Pulmonary artery endothelial cell (primary cell): ENCODE measurements at places on chromosomes 5 and 9. TPM values are rescaled to one million over a fixed set of nuclear protein-coding genes. Genes with fewer than 3 reads are reported as not detected.

Gene TCERG1
- total RNA-seq, result 30.6 and 42.5 TPM in 2 replicates

Gene DIPK1B
- 152 and 177 TPM in 2 replicates for total RNA-seq

Gene SPATA31A3
- not detected in 2 replicates for total RNA-seq

Gene DAPK1
- 43.2 and 66.5 TPM in 2 replicates for total RNA-seq

GRCh38 chr9:111762556-111762955 lies 32.2 kb downstream of the SHOC1 start:
- no peak for DNase-seq

DNA sequence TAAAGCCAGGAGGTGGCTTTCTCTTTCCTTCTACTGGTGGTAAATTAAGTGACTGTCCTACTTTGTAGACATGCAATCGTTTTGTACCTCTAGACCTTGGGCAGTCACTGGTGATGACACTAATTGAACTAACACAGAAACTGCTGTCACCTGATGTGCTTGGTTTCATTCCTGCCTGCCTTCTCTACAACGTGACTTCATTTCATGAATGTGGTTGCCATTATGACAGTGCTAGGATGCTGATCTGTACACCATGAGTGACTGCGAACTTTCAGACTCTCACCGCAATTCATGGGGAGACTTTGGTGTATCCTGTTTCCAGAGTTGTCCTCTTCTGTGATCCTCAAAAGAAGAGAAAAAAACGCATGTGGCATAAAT lies 47.5 kb downstream of the UBE2QL1 start:
- no peak for DNase-seq

GRCh38 chr9:70613024-70613768 lies 198.7 kb upstream of the KLF9 start:
- DNase-seq, result no peak

DNA sequence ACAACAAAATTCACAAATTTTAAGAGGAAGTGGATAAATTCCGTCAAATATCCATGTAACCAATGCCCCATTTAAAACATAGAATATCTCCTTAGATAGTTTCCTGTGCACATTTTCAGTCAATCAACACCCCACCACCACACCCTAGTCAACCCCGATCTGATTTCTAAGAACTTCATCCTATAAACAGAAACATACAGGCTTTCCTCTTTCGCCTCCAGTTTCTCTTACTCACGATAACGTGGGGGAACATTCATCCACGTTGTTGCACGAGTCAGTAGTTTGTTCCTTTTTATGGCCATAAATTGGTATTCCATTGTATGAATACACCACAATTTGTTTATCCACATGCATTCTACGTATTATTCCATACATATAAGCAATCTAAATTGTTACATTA lies 35.6 kb upstream of the TRIO start:
- no peak for DNase-seq

DNA sequence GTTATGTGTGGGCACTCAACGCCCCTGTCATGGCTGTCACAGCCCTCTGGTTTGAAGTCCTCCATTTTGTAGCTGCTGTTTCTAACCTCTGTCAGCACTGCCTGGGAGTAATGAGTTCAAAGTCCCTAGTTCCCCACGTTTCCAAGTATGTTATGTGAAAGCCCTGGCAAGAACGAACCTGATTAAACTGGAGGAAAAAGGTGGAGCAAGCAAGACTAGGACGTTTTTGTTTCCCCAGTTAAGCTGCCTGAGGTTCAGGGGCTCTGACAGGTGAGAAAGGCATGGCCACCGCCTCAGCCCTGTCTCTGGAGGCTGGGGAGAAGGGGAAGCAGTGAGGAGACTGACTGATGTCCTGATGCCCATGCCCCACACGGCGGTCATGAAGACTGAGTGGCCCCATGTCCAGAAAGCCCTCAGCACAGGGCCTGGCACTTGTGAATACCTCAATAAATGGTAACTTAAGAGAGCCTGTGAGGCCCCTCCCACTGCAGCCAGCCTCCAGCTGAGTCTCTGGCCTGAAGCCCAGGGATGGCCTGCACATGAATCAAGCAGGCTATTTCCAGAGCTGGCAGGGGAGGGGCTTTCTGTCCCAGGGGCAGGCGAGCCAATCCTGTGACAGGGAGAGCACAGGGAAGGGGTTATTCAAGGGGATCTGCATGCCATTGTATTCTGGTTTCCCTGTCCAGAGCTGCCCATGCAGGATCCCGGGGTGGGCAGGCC lies 61.8 kb downstream of the PFDN1 start:
- peak; percentile 74 for DNase-seq

DNA sequence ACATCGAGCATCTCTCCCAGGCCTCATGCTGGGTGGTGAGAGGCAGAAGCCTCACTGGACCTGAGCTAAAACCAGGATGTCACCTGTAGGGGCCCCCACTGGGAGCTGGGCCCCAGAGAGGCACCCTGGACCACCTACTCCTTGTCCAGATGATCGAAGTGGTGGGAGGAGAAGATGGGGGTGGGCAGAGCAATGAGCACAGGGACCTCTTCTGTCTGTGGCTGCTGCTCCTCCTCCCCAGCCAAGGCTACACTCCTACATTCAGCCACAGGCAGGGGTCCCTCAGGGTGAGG lies 227.5 kb downstream of the CACNA1B start:
- no peak for DNase-seq

GRCh38 chr5:103511554-103511885 lies 51.1 kb downstream of the NUDT12 start:
- no peak for DNase-seq

GRCh38 chr5:83531661-83532060 lies 60.1 kb downstream of the VCAN start:
- DNase-seq, result no peak

DNA sequence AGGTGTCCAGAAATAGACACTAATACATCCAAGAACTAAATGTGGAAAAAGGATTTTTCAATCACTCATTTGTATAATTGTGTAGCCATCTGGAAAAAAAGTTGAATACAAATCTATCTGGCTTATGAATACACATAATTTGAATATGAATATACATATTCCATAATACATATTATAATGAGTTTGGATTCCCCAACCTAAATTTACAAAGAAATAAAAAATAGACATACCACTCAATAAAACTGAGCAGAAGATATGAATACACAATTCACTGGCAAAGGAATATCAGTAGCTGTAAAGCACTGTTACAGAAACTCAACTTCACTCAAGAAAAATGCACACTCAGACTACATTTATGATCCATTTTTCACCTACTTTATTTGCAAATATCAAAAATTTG lies 121.9 kb upstream of the EDIL3 start:
- DNase-seq, result no peak

DNA sequence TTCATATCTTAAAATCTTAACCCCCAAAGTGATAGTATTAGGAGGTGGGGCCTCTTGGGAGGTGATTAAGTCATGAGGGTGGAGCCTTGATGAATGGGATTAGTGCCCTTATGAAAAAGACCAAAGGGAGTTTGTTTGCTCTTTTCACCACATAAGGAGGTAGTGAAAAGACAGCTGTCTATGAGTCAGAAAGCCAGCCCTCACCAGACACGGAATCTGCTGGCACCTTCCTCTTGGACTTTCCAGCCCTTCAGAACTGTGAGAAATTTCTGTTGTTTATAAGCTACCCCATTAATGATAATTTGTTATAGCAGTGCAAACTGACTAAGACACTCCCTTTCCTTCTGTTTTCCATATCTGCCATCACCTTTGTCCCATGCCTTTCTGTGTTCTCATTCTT lies 20.8 kb downstream of the IFNB1 start:
- no peak for DNase-seq

DNA sequence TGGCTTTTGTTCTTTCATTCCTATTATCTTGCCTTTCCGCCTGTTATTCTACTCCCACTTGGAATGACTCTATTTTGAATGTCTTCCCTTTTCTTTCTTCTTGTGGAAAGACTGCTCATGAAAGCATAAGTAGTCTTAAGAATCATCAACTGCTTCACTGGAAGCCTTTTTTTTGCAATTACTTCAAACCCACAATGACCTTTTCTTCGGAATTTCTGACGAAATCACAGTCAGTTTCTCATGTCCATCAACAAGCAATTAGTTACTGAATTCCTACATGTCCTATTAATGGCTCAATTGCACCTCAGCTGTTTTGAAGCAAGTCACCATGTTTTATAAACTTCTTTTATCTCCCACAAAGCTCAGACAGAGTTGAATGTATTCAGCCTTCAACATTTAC lies 196.2 kb downstream of the TARS1 start:
- DNase-seq, result no peak

DNA sequence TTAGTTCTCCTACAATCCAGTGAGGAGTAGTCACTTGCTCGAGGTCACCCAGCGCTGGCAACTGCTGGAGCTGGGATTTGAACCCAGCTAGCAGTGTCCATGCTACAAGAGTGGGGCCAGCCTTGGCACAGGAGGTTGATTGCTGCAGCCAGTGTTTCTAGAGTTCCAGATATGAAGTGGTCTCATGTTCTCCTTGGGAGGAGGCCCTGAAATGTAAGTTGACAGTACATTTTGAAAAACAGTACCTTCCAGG lies 802 bp downstream of the CCDC107 start:
- no peak for DNase-seq
